ENCODE measurements at places on chromosomes 1 and 21.

- no peak for DNase-seq
Observed at GRCh38 chr1:73948055-73948454, 249.9 kb downstream of the LRRIQ3 start.

DNA sequence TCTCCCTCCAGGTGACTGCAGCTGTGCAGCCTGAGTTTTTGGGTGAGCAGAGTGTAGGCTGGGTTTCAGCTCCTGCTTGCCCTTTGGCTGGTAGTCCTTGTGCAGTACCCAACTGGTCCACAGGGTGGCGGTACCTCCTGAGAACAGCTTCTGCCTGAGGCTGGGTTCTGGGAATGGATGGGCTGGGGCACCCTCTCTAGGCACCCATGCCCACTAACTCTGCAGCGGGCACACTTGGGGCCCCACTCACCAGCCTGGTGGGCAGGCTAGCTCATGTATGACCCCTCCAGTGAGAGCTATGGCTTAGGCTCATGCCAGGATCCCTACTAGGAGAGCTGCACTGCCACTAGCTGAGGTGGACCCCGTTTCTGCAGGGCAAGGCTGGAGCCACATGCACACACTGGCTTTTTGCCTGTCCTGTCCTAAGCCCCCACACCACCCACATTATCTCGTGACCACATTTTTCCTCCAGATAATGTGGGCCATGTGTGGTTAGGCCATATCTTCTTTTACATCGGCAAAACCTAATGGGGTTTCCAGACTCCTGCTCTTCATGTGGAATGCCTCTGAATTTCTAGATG, 15.5 kb upstream of the GSTM4 start:
- DNase-seq = peak; percentile 60

DNA sequence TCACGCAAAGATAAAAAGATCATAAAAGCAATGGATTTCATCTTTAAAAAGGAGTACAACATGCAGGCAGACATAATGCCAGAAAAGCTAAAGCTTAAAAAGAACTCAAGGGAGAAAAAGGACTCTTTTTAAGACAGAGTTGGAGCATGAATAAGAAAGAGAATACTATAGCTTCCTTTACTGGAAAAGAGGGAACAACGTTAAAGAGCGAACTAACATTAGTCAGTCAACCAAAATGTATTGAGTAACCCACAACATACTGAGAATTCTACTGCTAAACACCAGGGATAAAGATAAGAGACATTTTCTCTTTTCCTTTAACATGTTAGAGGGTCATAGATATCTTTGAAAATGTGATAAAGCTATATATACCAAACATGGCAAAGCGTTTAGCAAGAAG, 182.0 kb downstream of the DUSP10 start:
- DNase-seq = no peak

GRCh38 chr1:68384321-68384813, 65.4 kb downstream of the RPE65 start:
- no peak for DNase-seq

DNA sequence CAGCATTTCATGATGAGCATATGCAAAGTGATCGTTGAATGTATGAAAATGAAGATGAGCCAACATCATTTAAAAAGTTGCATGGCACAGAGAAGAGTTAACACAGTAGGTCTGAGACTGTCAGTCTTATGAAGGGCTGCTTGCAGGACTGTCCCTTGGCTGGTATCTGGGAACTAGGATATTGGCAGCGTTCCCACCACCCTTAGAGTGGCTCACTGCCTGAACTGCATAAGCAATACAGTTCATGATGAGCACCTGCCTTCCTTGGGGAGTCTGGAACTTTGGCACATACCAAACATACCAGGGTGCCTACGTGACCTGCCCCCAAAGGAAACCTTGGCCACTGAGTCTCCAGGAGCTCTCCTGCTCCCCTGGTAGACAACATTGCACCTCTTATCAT, 161.8 kb downstream of the DSCAM start:
- no peak for DNase-seq

DNA sequence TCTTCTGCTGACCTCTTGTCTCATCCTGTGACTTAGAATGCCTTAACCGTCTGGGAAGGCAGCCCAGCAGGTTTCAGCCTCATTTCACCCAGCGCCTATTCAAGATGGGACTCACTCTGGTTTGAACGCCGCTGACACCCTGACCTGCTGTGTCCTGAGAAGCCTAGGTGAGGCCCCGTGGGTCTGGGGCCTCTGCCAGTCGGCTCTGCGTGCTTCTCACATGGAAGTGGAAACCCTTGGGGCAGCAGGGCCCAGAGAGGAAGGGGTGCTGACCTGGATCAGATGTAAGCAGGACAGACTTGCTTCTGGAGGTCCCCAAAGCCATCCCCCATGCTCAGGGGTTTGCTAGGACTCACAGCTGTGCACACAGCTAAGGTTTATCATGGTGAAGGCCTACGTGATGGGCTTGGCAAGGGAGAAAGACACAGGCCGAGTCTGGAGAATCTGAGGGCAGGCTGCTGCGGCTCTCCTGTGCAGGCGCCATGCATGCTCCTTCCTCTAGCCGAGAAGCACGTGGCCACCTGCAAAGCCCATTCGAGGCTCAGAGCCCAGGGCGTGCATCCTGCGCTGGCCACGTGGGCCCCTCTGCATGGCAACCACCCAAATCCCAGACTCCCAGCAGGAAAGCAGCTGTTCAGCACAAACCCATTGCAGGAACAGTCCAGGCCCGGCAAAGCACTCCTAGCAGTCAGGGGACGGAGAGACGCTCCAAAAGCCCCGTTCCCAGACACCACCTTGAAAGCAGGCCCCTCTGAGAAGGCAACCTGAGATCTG, 3.8 kb downstream of the TRPM2 start:
- DNase-seq = no peak

DNA sequence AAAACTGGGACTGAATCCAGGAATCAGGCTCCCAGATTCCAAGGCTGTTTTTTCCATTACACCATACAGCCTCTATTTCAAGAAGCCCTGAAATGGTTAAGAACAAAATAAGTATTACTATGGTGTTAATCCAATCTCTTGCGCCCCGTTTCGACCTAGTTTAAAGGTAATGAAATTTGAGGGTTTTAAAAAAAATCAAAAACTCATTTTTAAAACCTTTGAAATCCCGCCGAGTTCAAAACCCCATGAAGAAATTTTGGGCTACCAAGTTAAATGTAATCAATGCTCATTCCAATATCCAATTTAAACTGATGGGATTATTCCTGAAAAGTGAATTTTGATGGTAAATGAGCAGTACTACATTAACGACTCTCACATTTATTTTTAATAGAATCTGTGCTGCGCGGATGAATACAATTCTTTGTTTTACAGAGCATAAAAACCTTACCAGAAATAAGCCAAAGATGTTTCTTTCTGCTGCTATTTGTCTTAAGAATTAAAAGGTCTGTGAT, 767 bp upstream of the EGLN1 start:
- no peak for DNase-seq

DNA sequence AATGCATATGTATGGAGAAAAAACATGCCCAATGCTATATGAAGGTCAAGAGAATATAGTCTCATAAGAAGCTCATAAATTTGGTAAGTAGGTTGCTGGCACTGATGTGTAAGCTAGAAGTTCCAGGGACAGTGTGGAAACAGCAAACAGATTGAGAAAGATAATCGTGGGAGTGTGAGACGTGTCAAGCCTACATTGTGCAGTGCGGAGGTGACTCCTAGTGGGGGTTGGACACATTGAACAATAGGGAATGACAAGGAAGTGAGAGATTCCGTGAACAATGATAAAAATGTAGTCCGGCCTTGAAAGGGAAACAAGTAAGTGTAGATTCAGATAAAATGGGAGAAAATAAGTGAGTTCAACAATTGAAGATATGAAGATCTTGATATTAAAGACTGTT, 788.4 kb upstream of the PRMT6 start:
- DNase-seq = no peak

- DNase-seq = no peak
Observed at GRCh38 chr1:228117335-228117734, 8.2 kb upstream of the MRPL55 start.

DNA sequence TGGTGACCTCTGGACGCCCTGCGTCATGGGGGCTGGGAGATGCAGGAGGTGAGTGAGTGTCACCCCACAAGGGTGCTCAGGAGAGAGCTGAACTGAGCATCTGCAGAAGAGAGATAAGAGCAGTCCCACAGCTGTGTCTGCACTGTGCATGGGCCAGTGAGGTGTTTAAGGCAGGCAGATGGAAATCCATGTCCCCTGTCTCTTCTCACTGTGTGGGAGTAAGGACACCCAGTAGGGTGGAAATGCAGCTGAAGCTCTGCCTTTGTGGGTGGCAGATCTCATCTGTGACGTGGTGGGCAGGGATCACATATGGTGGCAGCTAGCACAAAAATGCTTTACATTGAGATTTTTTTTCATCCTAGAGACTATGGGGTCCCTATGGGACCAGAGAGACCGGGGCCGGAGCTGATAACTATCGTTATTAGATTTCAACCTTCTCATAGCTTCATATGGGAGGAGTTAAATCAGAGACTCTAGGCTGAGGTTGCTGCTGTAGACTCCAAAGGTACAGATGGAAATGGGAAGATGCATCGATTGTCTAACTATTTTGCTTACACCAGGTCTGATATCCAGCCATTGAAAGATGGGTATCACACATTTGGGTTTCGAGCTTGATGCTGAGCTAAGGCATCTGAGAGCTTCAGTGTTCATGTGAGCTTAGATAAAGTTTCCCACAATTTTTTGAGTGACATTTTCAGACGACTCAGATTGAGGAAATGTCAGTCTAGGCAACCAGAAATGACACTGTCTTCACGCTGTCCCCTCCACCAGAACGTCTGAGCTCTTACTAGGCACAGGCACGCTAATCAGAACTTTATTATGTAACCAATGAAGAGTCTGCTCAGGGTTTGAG, 65.3 kb upstream of the PSEN2 start:
- DNase-seq = no peak

DNA sequence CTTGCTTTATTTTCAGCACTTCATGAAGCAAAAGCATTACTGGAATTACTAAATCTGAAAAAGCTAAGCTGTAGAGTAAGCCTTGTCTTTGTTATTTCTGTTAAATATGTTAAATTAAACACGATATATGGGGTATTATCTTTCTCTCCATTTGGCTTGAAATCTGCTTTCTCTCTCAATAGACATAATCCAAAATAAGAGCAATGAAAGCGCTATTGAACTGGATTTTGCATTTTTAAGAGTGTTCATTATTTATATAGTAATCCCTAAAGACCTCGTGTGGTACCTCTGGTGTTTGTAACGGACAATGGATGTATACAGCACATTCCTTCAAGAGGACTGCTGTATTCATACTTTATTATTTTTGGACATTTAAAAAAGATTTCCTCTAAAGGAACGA, 91.5 kb upstream of the KCNE2 start:
- no peak for DNase-seq

DNA sequence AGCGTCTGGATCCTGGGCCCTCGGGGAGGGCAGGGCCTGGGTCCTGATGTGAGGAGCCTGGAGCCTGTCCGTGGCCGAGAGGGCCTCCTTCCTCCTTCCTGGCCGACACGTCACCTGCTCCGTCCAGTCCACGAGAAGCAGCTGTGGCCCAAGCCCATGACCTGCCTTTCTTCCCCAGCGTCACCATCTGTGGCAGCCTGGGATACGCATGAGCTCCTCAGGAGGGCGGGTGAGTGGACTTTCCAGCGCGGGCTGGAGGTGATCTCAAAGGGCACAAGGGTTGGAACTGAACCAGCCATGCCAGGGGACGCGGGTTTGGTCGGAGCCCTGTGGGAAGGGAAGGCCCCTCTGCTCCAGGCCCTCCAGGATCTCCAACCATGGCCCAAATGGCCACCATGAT, 90.4 kb downstream of the DHRS3 start:
- DNase-seq = no peak

- DNase-seq = no peak
Observed at GRCh38 chr1:176852124-176852523, 312.4 kb downstream of the ASTN1 start.

DNA sequence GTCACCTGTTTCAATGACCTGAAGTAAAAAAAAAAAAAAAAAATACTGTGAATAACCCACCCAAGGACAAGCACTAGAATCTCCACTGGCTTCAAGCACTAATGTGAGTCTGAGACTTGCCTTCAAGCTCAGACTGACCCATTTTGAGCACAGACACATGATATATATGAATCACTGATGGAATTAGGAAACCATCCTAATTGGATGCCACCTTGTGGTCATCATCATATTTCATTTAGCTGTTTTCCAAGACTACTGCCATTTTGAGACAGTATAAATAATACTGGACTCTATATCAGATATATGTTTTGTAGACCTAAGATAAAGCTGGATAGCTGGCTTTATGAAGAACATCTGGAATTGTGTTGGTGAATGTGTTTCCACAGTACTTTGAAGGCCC, 1232.0 kb downstream of the KCNT2 start:
- peak; percentile 25 for DNase-seq

DNA sequence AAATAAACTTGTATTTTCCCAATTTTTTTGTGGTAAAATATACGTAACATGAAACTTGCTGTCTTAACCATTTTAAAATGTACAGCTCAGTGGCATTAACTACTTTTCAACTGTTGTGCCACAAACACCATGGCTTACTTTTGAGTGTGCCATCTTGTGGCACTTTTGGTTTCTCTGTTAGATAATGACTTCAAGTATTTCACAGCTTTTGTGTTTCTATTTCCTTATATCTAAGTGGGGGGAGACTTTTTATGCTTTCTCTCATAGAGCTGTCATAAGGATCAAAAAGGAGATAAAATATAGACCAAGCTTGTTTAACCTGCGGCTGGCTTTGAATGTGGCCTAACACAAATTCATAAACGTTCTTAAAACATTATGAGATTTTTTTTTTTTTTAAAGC, 44.3 kb downstream of the CDC14A start:
- no peak for DNase-seq

DNA sequence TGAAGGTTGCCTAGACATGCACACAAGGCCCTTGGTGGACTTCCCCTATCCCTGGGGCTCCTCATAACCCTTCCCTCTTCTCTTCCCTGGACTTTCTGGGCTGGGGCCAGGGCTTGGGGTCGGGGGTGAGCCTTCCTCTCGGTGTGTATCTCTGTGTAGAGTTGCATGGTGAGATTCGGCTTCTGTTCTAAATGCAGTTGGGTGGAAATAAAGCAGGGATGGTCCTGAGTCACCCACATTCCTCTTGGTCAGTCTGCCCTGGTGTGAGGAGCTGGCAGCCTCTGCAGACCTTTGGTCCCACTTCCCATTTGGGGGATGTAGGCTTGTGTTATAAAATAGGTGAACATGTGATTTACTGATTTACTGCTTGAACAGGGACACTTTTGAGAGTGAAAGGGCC, 38.0 kb downstream of the ADARB1 start:
- no peak for DNase-seq
